ELR (cell line): ENCODE measurements at places on chromosomes 16 and 17.
A peak's percentile ranks its signal among the peaks of the same experiment; 100 is the strongest.

GRCh38 chr17:12789481-12790248 is at the start of gene ARHGAP44:
Gene ARHGAP44 (plus strand): TSS chr17:12789498. CDS start chr17:12789839, 341 bp downstream.
- DNase-seq = peak; percentile 52

DNA sequence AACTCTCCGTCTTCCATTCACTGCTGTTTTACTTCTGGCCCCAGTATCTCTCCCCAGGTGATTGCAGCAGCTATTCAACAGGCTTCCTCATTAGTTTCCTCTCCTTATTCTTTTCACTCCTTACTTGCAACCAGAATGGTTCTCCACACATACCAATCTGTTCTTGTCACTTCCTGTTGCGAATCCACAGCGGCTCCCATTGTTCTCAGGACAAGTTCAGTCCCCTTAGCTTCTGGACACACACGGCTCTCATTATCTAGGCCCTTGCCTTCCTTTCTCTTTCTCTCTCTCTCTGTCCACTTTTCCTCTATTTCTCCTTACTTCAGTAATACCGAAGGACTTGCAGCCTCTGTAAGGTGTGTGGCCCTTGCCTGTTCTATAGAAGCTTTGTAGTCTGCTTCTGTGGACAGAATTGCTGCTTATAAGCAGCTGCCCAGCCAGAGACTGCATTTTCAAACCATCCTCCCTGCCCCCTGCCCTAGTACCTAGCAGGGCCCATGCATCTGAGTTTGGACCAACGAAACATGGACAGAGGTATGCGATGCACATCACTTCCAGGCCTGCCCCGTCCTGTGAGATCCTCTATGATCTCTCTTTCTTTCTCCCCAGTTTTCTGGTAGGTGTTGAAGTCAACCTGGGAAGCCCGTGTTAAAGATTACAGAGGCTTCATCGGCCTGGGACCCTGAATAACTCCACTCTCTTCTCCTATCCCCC is 45.7 kb downstream of the VAT1L start:
- DNase-seq = peak; percentile 81

GRCh38 chr16:85037721-85038120 is 10.1 kb downstream of the KIAA0513 start:
- DNase-seq = no peak

DNA sequence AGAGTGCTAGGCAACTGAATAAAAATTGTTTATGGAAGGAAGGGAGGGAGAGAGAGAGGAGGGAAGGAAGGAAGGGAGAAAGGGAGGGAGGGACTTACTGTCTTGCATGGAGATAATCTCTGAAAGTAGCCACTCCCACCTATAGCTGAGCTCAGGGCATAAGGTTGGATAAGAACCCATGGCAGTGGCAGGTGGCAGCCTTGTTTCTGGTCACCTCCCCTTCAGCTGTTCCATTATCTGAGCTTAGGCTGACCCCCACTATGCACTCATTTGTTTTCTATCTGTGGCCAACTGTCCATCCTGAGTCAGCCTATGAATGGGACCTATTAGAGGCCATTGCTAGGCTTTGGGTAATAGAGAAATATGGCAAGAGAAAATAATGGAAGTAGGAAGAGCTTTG is 25.3 kb upstream of the MTMR4 start:
- DNase-seq = no peak

- no peak for DNase-seq
These were observed 408 bp upstream of the KPNA2 start for GRCh38 chr17:68035131-68035522.

- DNase-seq = peak; percentile 57
These were observed 11.8 kb downstream of the HID1 start for GRCh38 chr17:74960570-74961342.

GRCh38 chr16:66566051-66566901 is at the start of gene CMTM1:
Gene CMTM1 (plus strand): TSS chr16:66566439. CDS start chr16:66566514, 75 bp downstream.
- no peak for DNase-seq

GRCh38 chr17:55705847-55706246 is 16.8 kb downstream of the TMEM100 start:
- DNase-seq = peak; percentile 40

DNA sequence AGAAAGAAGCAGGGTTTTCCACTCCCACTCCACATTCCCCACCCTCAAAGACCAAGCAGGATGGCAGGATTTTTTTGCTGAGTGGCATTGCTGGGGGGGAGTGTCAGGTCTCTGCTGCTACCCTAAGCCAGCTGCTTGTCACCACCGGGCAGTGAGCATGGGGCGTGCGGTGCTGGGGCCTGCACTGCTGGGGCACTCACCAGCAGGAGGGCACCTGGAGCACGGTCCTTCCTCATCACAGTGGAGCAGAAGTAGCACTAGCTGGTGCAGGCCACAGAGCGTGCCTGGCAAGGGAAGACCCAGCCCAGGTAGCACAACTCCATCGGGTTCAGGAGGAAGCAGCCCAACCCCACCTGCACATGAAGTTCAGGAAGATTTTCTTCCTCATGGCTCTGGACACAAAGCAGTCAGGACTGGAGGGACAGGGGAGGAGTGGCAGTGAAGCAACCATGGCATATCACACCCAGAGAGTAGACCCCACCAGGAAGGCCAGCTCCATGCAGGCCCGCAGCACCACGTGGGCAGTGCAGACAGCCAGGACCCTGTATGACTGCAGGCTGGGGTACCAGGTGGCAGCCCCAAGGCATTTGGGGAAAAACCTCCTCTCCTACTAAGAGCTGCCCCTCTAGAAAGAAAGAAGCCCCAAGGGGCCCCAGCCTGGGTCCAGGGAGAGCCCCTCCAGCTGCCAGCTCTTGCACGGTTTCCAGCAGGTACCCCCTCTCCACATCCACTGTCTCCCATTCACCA is 16.7 kb upstream of the MYO18A start:
- DNase-seq = no peak

- no peak for DNase-seq
These were observed 387.0 kb upstream of the PSMD7 start for GRCh38 chr16:73909529-73910035.

- DNase-seq = peak; percentile 20
These were observed 121.7 kb downstream of the SLC39A11 start for GRCh38 chr17:72970797-72971196.

GRCh38 chr16:49382916-49383315 is 9.3 kb downstream of the C16orf78 start:
- no peak for DNase-seq

GRCh38 chr16:78436846-78437245 is 337.4 kb downstream of the WWOX start:
- DNase-seq = no peak

GRCh38 chr17:47724705-47725104 is 8.3 kb upstream of the TBX21 start:
- no peak for DNase-seq

DNA sequence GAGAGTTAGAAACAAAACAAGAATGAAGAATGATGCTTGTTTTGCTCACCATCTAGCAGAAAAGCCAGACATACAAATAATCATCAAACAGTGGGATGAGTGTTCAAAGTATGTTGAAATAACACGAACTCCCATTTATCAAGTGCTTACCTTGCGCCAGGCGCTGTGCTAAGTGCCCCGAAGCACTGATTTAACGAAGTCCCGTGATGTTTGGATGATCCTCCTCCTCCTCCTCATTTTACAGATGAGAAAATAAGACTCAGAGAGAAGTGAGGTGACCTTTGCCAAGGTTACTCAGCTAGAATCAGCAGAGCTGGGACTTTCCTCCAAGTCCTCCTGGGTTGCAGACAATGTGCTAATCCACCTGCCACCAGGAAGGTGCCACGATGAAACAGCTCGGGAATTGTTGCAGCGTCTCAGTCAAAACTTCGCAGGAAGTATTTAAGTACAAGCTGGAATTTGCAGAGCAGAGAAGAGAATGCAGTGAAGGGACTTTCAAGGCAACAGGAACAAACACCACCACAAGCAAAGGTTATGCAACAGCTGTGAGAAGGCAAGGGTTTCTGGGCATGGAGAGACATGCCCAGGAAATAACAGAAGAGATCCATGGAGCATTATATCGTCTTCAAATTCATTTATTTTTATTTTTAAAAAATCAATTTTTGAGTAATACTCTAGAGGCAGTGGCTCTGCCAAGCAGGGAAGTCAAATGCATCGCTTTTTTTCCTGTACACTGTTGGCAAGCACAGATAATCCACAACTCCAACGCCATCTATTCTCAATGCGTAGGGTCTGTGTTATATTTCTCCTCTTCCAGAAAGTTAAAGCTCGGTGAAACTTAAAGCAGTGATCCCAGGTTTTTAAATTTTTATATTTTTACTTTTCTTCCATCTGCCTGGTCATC is 11.1 kb downstream of the PRCD start:
- DNase-seq = no peak

DNA sequence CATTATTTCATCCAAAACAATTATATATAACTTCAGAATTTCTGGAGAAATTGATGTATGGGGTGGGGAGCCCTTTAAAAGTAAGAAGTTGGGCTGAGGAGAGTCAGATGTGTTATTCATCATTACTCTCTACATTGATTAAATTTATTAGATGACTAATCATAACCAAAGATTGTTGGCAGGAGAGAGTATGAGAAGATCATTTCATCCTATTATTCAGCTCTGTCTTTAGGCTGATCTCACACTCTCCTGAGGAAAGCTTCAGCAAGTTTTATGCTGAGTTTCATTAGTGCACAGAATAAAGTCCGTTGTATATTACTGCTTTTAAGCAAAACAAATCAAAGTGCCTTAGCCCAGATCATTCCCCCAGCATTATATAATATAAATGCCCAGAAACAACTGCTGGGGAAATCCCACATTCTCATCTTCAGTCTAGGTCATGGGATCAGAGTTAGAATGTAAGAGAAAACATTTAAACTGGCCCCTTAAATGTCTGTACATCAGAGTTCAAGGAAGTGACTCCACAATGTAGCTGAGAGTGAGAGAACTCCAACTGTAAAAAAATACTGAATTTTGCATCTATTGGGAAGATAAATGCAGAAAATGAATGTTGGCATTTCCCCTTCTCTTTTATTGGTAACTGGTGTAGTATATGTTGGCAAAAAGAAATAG is 130.1 kb upstream of the HLF start:
- DNase-seq = peak; percentile 58

DNA sequence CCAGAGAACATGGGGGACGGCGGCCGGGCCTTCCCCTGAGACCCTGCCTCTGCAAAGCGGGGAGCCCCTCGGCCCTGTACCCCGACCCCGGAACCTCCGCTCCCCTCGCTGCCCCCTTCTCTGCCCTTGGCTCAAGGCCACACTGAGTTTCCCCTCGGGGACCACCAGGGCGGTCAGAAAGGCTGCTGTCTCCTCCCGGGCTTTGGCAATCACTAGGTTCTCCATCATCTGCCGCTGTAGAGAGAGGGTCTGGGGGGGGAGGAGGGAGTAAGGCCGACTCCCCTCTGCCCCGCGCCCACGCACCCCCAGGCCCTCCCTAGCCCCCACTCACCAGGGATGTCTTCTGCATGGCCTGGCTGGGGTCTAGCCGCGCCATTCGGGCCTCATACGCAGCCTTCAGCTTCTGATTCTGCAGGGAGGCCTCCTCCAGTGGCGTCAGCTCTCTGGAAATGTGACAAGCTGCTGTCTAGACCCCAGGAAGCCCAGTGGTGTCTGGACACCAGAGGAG is 8.4 kb downstream of the VPS9D1 start:
- DNase-seq = no peak

- no peak for DNase-seq
These were observed 6.1 kb downstream of the PIK3R5 start for GRCh38 chr17:8959312-8959918.

- no peak for DNase-seq
These were observed 238.3 kb downstream of the CPPED1 start for GRCh38 chr16:12565423-12565822.

DNA sequence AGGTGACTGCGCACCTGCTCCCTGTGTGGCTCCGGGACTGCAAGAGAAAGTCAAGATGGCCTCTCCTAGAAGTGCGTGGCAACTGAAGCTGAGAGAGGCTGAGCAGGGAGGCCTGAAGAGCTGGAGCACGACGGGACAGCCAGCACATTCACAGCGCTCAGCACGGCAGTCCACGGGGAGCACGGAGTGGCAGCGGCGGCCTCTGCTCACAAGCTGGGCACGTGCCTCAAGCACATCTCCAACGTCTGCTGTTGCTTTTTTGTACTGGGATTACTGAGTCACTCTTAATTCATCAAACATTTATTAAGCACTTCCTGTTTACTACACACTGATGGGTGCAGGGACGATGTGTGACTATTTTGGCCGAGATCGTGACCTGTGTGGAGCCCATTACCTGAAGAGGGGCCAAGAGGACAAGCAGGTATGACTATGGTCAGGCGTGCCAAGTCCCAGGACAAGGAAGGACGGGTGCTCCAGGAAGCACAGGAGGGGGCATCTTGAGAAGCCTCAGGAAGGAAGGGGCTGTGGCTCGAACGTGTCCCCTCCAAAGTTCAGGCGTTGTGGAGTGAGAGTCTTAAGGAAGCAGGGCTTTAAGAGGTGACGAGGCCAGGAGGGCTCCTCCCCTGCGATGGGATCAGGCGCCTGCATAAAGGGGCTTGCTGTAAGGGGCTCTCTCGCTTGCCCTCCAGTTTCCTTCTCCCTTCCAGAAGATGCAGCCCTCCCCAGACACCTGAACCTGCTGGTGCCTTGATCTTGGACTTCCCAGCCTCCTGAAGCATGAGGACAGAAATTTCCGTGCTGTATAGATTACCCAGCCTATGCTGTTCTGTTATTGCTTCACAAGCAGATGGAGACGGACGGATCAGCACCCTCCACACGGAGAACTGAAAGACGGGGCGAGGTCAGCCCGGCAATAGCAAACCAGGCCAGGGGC is 105.8 kb downstream of the ADCY9 start:
- DNase-seq = no peak

- DNase-seq = no peak
These were observed 6.0 kb upstream of the RBFOX3 start for GRCh38 chr17:79616801-79617200.

DNA sequence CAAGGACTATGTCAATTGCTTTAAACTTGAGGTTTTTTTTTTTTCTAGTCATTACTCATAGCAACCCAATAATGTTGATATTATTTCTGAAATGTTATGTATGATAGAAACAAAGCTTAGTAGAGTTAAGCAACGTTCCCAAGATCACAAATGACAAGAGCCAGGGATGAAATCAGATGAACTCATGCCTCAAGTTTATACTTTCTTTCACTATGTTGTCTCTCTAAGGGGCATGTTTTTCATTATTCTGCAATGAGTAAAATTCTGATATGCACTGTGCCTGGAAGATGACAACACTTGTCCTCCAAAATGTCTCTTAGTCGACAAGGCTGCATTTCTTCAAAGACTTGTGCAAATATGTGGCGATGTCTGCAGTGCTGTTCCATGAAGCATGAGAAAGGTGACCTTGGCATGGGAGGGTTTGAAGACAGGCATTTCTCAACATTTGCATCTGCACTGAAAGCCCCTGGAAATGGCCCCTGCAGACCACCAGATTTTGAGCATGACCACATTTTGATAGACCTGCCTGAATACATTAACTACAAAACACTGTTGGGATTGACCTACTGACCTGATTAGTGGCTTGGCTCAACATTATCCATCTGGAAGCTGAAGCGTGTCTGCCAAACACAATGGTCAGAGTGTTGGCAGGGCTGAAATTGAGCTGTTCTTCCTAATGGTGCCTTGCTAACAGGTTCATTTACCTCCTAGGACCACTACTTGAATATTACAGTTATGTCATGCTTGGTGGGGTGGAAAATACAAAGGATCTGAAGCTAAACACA is 1027.5 kb downstream of the CDH11 start:
- DNase-seq = no peak
